Activated T-cell treated with anti-CD3 and anti-CD28 coated beads, Interleukin-2, amount 50 U/mL, for 4 hours (primary cell): ENCODE measurements at places on chromosomes 2 and 18. TPM values are rescaled to one million over a fixed set of nuclear protein-coding genes. Genes with fewer than 3 reads are reported as not detected.

DNA sequence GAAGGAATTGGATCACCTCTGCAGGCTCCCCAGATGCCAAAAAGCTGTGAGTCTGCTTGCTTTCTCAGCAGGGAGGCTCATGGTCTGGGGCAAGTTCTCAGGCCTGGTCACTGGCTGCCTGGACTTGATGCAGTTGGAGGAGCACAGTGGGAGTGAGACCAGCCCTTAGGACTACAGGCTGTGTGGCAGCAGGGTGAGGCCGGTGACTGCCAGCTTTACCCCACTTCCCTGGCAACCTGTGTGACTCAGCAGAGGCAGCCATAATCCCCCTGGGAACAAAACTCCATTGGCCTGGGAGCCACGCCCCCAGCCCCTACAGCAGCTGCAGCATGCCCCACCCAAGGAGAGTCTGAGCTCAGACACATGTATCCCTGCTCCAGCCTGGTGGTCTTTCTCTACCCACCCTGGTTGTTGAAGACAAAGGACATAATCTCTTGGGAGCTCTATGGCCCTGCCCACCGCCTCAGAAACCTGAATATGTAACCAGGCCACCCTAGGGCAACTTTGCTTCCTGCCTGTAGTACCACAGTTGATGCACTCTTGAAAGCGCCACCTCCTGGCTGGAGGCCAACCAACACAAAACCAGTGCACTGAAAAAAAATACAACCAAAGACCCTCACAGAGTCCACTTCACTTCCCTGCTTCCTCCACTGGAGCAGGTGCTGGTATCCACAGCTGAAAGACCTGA is 106.8 kb upstream of the SPATS2L start:
- DNase-seq: no peak

DNA sequence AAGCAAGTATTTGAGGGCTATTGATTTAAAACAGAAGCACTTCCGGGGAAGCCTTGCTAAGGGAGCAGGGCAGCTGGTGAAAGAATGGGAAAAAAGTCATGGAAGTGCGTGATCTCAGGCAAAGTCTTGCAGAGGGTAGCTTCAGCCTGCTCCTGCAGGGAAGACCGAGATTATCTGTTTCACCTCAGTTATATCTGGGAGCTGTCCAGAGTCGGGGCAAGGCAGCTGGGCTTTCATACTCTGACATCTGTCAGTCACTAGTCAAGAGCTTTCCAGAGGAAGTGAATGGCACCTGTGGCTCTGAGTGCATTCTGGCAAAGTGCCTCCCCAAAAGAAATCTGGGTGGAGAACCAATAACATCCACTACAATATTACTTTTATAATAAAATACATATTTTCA is 8.7 kb downstream of the NXPH2 start:
- DNase-seq: no peak

- DNase-seq: no peak
Measured at GRCh38 chr18:61831071-61831470, 61.7 kb downstream of the RNF152 start.

DNA sequence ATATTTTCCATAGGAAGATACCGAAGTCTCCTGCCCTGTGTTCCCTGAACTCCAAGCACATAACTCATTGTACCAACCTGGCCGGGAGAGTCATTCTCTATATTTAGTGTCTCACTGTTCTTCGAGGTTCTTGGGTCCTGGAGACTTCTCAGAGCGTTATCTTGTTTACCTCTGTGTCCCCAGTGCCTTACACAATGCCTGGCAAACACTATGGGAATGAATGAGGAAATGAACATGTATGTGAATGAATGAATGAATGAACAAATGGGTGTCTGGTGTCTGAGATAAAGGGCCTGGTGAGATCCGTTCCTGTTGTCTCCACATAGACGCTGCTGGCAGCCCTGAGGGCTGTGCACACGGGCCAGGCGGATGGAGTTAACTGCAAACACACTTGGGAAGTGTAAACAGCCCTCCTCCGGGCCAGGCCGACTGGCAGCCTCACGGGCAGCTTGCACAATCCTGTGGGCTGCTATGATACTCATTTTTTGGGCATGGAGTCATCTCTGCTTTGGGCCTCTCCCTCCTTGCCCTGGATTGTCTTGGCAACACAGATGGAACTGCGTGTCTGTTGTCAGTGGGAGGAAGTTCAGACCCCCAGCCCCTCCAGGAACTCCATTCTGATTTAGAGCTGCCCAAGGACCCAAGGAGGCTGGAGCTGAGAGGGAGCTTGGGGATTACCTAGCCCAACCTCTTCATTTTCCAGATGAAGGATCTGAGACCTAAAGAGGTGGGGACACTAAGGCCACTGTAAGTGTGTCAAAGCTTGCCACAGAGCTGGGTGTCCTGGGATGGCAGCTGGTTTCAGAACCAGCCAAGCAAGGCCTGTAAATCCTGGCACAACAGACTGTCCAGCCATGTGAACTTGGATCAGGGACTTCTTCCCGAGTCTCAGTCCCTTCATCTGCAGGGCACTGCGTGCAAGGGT is 124.4 kb downstream of the INHBB start:
- no peak for DNase-seq

CYP27C1 gene
- total RNA-seq: not detected

FAM237A gene
- total RNA-seq: not detected

- no peak for DNase-seq
Measured at GRCh38 chr2:19122220-19122619, 236.2 kb downstream of the OSR1 start.

DNA sequence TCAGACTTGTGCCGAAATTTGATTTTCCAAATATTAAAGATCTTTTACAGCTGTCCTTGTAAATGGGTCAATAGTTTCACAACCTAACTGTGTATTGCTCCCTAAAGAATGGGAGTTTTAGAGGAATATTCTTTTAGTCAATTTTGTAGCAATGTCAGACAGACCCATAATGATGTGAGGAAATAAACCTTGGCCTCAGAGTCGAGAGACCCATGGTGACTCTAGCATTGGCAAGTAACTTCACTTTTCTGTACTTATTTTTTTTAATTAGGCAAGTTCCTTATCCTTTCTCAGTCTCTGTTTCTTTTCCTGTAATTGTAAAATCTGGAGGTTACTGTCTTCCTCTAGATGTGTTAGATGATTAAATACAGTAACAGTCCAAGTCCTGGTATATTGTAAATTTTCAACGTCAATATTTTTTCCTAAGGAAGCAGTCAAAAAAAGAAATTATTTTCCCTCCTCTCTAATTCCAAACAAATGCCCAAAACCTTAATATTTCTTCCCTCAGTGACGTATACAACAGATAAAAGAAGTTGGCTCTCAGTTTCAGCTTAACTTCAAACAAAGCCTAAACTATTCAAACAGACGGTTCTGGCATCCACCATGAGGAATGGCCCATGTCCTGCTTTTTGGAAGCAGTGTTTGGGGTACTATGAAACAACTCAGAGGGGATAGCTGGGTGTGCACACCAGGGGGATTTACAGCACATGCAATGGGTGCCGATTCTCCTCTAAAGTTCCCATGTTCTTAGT is 466.7 kb downstream of the TNS1 start:
- no peak for DNase-seq

- no peak for DNase-seq
Measured at GRCh38 chr2:45669032-45669486, 17.6 kb downstream of the PRKCE start.

LRRC30 gene
- not detected for total RNA-seq

- no peak for DNase-seq
Measured at GRCh38 chr2:132951008-132951714, 281.2 kb upstream of the LYPD1 start.

GRCh38 chr2:22143840-22144239 is 1020.1 kb downstream of the TDRD15 start:
- no peak for DNase-seq
